ENCODE measurements at places on chromosomes 6 and 20.

DNA sequence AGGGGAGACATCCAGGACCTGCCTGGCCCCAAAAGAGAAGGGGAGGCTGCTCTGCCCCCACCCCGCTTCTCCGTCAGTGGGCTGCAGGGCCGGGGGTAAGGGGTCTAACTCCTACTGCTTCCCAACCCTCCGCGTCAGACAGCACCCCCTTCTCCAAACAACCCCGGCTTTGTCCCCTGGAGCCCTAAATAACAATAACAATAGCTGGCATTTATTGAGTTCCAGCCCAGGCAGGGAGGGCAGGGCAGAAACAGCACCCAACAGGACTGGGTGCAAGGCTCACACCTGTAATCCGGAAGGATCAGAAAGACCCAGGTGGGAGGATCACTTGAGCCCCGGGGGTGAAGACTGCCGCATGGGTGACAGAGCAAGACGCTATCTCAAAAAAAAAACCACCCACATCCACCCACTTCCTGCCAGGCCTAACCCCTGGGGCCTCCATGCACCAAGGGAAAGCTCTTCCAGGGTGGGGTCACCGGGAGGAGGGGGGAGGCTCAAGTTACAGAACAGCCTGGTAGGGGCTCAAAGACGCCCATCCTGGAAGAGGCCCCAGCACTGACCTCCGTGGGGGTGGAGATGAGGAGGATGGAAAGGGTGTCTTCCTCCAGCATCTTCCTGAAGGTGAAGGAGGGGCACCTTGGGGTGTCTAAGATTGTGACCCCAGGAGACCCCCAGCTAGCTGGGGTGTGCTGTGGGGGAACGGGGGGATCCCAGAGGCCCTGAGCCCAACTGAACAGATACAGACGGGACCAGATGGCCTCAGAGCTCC, 1.3 kb upstream of the FNDC11 start:
- no peak for DNase-seq

- DNase-seq, result no peak
Observed at GRCh38 chr20:17225851-17226409, 910 bp upstream of the PCSK2 start.

- DNase-seq, result no peak
Observed at GRCh38 chr20:44593751-44594150, 11.4 kb downstream of the PKIG start.

- no peak for DNase-seq
Observed at GRCh38 chr20:10922941-10923340, 249.1 kb upstream of the JAG1 start.

GRCh38 chr20:47290008-47290407, 66.5 kb downstream of the ZMYND8 start:
- no peak for DNase-seq

GRCh38 chr20:20690676-20691476, 21.6 kb downstream of the RALGAPA2 start:
- DNase-seq, result no peak

GRCh38 chr20:47740862-47741184, 44.5 kb downstream of the SULF2 start:
- peak; percentile 61 for DNase-seq

- DNase-seq, result peak; percentile 41
Observed at GRCh38 chr6:142885182-142885867, 59.7 kb downstream of the HIVEP2 start.

GRCh38 chr20:22652681-22653588, 68.6 kb upstream of the FOXA2 start:
- no peak for DNase-seq

- DNase-seq, result no peak
Observed at GRCh38 chr6:124877468-124877867, 84.8 kb upstream of the RNF217 start.

DNA sequence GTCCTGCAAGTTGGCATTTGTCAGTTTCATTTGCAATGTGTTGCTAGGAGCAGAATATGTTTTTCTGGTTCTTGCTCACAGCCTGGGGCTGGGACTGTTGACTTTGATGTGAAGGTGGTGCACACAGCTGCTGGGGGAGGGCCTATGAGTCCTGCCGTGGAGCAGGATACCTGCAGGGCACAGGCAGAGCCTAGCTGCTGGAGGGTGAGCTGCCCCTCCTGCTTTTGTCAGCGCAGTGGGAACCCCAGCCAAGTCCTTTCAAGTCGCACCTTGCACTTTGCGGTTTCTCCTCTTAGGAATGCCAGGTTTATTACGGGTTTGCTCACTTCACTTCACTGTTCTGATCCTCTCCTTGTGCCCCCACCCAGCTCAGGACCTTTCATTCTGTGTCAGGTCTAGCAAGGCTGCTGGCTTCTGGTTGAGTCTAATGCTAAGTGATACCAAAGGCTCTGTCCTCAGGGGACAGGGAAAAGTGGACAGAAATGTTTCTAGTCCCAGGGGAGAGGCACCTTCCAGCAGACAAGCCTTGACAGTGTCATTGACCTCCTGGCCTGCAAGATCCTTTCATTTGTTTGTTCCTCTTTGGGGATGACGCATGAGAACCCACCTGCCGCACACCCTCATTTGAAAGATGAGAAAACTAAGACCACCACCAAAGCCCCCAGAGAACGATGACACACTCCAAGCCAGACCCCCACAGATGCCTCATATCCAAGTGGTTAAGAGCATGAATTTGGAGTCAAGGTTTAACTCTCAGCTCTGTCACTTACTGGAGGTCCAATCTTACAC, 2.7 kb upstream of the SPO11 start:
- DNase-seq, result no peak

- DNase-seq, result no peak
Observed at GRCh38 chr20:50517817-50518154, 7.6 kb downstream of the PTPN1 start.

- no peak for DNase-seq
Observed at GRCh38 chr6:66478705-66479104, 771.7 kb upstream of the EYS start.

GRCh38 chr6:36717231-36717825, 19.7 kb downstream of the RAB44 start:
- DNase-seq, result no peak

DNA sequence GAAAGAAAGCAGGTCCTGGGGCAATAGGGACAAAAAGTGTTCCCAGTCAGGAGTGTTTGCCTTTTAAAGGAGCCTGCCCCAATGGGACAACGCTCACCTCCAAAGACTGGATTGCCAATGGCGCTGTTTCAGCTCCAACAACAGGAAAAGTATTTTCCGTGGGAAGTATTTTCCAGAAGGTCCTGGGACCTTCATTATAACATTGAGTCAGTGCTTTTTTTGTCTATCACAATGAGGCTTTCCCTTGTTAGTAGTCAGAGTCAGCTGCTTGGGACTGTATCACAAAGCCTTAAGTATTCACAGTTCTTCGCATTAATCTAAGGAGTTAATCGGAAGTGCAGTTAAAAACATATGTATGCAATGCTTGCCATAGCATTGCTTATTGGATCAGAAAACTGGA, 17.3 kb downstream of the TRAF3IP2 start:
- DNase-seq, result no peak

Data from A549 (cell line).